ENCODE measurements at places on chromosomes 2 and 18.
A peak's percentile ranks its signal among the peaks of the same experiment; 100 is the strongest.

GRCh38 chr18:23669202-23669766 lies 6.6 kb upstream of the ANKRD29 start:
- DNase-seq = no peak

DNA sequence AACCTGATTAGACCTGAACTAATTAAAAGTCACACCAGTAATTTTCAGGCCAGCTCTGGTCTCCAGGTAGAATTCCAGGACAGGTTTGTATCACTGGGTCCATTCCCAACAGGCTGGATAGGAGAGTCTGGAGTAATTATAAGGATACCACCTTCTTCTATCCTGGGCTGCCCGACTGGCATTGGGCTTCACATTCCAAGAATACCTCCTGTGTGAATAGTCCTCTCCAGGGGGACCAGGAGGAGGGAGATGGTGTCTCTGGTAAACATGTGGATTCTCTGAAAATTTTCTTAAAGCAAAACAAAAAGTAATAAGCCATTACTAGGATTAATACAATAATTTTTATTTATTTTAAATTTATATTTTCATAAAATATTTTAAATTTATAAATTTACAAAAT lies 17.3 kb downstream of the DUSP11 start:
- DNase-seq = no peak

- DNase-seq = no peak
Measured at GRCh38 chr2:158756976-158757375, 38.1 kb upstream of the DAPL1 start.

GRCh38 chr18:30522288-30522929 lies 520.1 kb downstream of the DSC3 start:
- no peak for DNase-seq

- peak; percentile 93 for DNase-seq
Measured at GRCh38 chr2:218896501-218897393, 16.1 kb downstream of the WNT10A start.

- DNase-seq = no peak
Measured at GRCh38 chr2:235054475-235054874, 102.7 kb downstream of the SH3BP4 start.

- peak; percentile 82 for DNase-seq
Measured at GRCh38 chr18:63322908-63323634, 3.5 kb upstream of the BCL2 start.

- DNase-seq = no peak
Measured at GRCh38 chr18:75009296-75009695, 199.6 kb downstream of the PTGR3 start.

DNA sequence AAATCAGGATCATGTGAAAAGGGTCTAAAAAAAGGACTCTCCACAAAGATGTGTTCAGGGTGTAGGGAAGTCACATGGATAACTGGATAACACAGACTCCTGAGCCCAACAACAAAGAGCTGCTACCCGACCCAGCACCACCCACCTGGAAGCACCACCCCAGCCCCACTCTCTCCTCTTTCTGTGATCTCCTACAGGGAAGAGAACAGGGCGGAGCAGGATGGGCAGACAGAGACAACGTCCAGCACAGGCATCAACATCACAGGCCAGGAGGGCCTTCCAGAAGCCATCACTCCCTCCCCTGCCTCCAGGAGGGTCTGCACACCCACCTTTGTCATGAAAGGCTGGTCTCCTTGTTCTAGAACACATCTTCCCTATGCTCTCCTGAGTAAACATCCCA lies 1.3 kb upstream of the CIB4 start:
- no peak for DNase-seq

GRCh38 chr18:44729631-44730101 lies 49.0 kb downstream of the SETBP1 start:
- no peak for DNase-seq

GRCh38 chr18:54558609-54559585 lies 32.1 kb upstream of the DYNAP start:
- DNase-seq = peak; percentile 60

- DNase-seq = no peak
Measured at GRCh38 chr18:76405280-76405679, 89.8 kb downstream of the ZNF516 start.

GRCh38 chr18:79919089-79919488 lies 32.4 kb downstream of the SLC66A2 start:
- no peak for DNase-seq

DNA sequence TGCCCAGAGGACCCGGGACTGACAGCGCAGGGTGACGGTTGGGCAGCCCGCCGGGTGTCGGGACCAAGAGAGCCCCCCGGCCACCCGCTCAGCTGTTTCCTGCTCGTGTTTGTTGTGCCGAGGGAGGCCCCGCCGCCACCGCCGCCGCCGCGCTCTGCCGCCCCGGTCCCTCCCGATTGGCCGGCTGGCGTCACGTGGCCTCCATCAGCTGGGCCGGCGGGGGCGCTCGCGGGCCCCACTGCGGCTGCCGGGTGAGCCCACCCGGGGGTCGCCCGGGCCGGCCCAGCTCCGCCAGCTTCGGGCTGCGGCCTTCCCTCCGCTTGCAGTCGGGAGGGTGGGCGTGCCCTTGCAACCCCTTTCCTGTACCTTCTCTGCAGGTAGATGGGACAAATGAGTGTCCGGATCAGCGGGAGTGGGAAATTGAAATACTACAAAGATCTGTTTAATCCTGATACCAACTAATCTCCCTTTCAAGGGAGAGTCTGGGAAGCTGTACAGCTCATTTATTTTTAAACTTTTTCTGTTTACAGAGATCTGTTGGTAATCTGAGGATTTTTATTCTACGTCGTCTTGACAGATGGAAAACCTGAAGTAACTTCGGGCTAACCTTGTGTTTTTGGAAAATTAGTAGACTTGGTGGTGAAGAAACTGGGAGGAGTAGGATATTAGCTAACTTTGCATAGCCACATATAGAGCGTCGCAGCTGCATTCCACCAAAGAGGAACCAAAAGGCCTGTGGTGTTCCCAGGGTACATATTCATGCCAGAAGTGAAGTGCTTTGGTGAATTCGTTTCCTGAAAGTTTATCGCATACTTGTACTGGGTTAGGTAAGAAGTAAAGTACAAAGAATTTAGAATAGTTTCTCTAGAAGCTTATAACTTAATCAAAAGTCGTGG lies 1.2 kb downstream of the YPEL5 start:
- DNase-seq = peak; percentile 81

- DNase-seq = no peak
Measured at GRCh38 chr18:36274083-36274715, 23.3 kb upstream of the FHOD3 start.

DNA sequence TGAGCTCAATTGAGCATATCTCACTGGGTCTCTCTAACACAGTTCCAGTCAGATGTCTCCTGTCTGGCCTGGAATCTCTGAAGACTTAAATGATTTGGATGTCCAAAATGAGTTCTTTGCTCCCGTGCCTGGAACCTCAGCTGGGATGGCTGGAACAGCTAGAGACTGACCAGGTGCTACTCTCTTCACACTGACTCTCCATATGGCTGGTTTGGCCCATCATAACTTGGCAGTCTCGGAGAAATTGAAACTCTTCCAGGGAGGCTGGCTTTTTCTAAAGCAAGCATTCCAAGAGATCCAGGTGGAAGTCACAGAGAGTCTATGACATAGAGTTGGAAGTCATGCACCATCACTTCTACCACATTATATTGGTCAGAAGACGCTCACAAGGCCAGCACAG lies 129.6 kb upstream of the NOL4 start:
- DNase-seq = no peak

- no peak for DNase-seq
Measured at GRCh38 chr2:101041413-101041812, 39.3 kb downstream of the RPL31 start.

GRCh38 chr2:206231669-206232286 lies 42.7 kb upstream of the ZDBF2 start:
- no peak for DNase-seq

DNA sequence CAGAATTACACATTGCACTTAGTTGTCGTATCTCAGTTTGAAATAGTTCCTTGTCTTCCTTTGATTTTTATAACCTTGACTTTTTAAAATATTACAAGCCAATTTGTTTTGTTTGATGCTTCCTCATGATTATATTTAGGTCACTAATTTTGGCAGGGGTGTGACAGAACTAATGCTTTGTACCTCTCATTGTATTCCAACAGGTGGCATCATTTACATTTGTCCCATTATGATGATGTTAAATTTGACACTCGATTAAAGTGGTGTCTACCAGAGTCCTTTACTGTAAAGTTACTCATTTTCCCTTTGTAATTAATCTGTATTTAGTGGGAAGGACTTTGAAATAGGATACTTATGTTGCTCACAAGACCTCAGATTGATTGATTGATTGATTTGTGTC lies 21.5 kb upstream of the MFSD2B start:
- DNase-seq = peak; percentile 48

DNA sequence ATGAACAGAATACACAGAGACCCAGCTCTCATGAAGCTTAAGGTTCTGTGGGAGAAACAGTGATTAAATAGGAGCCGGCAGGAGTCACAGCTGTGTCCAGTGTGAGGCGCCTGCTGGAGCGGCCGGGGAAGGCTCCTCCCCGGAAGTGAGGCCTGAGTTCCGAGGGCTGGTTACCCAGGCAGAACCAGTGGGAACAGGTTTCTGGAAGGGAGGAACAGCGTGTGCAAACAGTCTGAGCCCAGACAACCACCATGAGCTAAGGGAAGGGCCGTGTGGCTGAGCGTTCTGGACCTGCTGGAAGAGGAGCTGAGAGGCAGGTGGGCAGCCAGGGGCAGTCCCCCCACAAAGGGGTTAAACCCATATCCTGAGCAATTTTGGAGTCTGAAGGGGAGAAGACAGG lies 26.0 kb upstream of the NPAS2 start:
- no peak for DNase-seq

GRCh38 chr2:86352137-86352726 lies 14.8 kb upstream of the REEP1 start:
- no peak for DNase-seq

- DNase-seq = no peak
Measured at GRCh38 chr2:226548732-226549131, 250.9 kb downstream of the IRS1 start.

DNA sequence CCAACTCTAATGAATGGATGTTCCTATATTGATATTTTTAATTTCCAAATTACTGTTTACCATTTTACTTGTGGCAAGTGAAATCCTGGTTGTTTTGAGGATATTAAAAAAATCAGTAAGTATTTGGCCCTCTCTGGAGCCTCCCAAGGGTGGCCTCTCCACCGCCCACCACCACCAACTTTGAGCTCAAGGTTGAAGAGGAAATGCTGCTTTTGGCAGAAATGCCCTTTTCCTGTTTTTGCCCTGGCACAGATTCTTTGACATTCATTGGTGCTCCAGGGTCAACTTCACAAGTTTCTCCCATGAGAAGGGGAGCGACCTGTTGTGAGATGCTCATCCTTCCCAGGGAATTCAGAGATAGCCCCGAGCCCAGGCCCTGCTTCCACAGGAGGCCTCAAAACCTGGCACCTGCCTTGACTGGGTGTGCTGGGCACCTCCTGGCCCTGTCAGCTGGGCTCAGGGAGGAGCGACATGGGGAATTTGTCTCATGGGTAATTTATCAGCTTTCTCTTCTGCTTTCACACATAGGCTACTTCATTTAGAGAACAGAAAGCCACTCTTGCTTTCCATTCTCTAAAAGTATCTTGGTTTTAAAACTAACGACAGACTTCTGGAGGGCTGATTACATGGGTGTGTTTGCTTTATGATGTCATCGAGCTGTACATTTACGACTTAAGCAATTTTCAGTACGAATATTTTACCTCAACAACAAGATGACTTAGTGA lies 6.9 kb downstream of the CD8A start:
- no peak for DNase-seq

- DNase-seq = no peak
Measured at GRCh38 chr18:25734336-25734735, 356.1 kb downstream of the SS18 start.

- no peak for DNase-seq
Measured at GRCh38 chr2:227407591-227408151, 19.9 kb upstream of the SCYGR1 start.

- no peak for DNase-seq
Measured at GRCh38 chr18:45997700-45998151, 30.6 kb upstream of the EPG5 start.

- DNase-seq = no peak
Measured at GRCh38 chr2:208722731-208723130, 316.1 kb downstream of the PTH2R start.

DNA sequence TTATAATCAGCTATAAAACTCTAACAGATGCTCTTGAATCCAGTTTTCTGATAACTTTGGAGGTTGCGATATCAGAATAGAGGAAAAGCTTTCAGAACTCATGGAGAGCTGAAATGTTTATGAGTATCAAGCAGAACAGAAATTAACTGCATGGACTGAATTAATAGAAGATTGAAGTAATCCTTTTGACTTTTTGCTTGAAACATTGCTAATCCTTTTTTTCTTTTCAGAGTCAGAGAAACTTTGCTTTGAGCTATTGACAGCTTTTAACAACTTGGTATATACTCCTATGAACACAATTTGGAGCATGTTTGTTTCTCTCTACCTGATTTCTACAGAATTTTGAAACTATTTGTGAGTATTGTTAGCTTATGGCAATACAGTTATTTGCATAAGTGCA lies 1254.8 kb downstream of the LRP1B start:
- DNase-seq = no peak

DNA sequence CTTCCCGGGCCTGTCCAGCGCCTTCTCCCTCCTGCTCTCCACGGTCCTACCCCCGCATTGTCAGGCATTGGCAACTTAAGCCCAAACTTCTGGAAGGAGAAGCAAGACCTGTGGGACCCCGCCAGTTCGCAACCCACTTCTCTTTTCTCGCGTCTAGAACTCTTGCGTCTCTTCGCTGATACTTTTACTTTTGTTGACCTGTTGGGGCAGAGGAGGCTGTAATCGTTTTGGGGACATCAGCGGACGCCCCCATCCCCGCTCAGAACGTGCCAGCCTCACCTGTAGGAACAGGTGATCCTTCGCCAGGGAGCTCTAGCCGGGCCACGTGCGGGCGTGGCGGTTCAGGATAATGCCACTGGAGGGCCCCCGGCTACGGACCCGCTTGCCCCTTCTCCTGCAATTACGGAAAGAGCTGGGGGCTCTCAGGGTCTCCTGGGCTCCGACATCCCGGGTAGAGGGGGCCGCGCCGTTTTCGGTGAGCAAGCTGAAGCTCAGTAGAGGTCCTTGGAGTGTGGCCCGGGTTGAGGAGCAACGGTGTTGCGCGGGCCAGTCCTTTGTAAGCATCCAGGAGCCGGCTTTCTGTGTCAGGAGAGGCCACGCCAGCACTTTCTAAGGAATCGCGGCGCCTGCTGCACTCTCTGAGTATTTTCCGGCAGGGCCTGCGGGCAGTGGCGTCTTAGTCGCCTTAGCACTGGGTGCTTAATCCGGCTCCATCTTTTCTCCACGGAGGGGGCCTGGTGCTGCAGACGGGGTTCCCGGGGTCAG lies 1.6 kb downstream of the MTCL1 start:
- DNase-seq = no peak

- no peak for DNase-seq
Measured at GRCh38 chr18:67354091-67354490, 162.4 kb downstream of the DSEL start.

GRCh38 chr2:162085090-162085891 lies 11.3 kb upstream of the DPP4 start:
- DNase-seq = no peak

Data from NAMALWA (cell line).